GM23248 (cell line): ENCODE measurements at places on chromosomes 2 and 18. TPM values are rescaled to one million over a fixed set of nuclear protein-coding genes. Genes with fewer than 3 reads are reported as not detected.

The NEU4 gene
- not detected in 2 replicates for total RNA-seq

The DTYMK gene
- total RNA-seq = 27.9 and 44.6 TPM in 2 replicates

DNA sequence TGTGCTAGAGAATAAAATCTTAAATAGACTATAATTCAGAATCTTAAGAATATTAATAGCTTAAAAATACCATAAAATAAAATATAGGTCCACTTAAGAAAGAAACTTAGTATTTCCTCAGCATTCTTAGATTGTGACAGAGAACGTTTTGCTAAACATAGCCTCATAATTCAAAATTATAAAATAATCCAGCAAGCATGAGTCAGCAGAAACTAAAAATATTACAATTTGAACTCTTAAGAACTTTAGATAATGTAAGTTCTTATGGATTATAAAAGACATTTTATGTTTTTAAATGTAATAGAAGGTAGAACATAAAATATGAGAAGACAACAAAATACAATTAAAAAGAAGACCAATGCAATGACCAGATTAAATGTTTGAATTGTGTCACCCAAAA lies 164.5 kb upstream of the MC4R start:
- no peak for DNase-seq

DNA sequence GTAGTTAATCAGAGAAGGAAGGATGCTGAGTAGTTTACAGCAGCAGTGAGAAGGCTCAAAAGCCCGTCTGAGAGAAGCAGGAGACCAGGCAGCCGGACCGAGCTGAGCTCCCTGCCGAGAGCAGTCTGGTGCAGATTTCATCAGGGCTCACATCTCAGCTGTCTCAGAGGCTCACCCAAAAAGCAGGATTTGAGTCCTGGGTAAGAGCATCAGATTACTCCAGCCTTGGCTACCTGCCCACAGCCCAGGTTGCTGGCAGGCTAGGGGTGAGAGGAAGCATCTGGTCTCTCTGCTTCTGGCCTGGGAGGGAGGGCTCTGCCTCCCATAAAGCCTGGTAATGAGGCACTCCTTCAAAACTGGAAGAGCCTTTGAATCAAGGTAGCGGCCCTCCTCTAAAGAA lies 140.5 kb downstream of the ST6GAL2 start:
- no peak for DNase-seq

GRCh38 chr2:54038835-54039234 lies 68.0 kb upstream of the PSME4 start:
- DNase-seq = peak; percentile 19

GRCh38 chr2:216904974-216905373 lies 45.1 kb upstream of the TNP1 start:
- no peak for DNase-seq

GRCh38 chr2:238092486-238093035 lies 7.6 kb upstream of the ESPNL start:
- DNase-seq = no peak
